RWPE1 (cell line): ENCODE measurements at places on chromosomes 2 and 18.

- DNase-seq = peak; percentile 24
Measured at GRCh38 chr2:175030380-175031271, 25.4 kb upstream of the CHN1 start.

- no peak for DNase-seq
Measured at GRCh38 chr2:198044777-198045176, 240.4 kb downstream of the PLCL1 start.

GRCh38 chr2:105919826-105920225 lies 175.1 kb downstream of the NCK2 start:
- peak; percentile 10 for DNase-seq

GRCh38 chr2:171325886-171326585 lies 107.8 kb downstream of the METTL8 start:
- DNase-seq = no peak
